ENCODE measurements at places on chromosomes 5 and 9. TPM values are rescaled to one million over a fixed set of nuclear protein-coding genes. Genes with fewer than 3 reads are reported as not detected.

SLC6A3 gene
- total RNA-seq, result not detected

SLC1A1 gene
- 3.9 TPM for total RNA-seq

VCAN gene
- 1.6 TPM for total RNA-seq

PJA2 gene
- total RNA-seq, result 94.6 TPM

NTMT1 gene
- total RNA-seq, result 20.4 TPM

TAF11L5 gene
- not detected for total RNA-seq

TNPO1 gene
- 240 TPM for total RNA-seq

PFN3 gene
- not detected for total RNA-seq

DIPK1B gene
- not detected for total RNA-seq

SLC45A2 gene
- total RNA-seq, result 0.79 TPM

KIF4B gene
- under 0.01 TPM for total RNA-seq
